Left renal cortex interstitium (tissue), 4 donors: ENCODE measurements at places on chromosomes 1 and 21. TPM values are rescaled to one million over a fixed set of nuclear protein-coding genes. Genes with fewer than 3 reads are reported as not detected.

The LCE1D gene
- not detected for polyA plus RNA-seq

The RGS8 gene
- not detected for polyA plus RNA-seq

The RHOU gene
- polyA plus RNA-seq = 13.2 TPM

The CFAP107 gene
- polyA plus RNA-seq = 0.85 TPM

The ZBTB37 gene
- polyA plus RNA-seq = 6.1 TPM

The C8A gene
- 0.59 TPM for polyA plus RNA-seq

The HAO2 gene
- polyA plus RNA-seq = 87.1 TPM

The TRIM17 gene
- polyA plus RNA-seq = 14.0 TPM

The NUCKS1 gene
- 432 TPM for polyA plus RNA-seq

The SLFNL1 gene
- 1.2 TPM for polyA plus RNA-seq

The KRTAP27-1 gene
- not detected for polyA plus RNA-seq

DNA sequence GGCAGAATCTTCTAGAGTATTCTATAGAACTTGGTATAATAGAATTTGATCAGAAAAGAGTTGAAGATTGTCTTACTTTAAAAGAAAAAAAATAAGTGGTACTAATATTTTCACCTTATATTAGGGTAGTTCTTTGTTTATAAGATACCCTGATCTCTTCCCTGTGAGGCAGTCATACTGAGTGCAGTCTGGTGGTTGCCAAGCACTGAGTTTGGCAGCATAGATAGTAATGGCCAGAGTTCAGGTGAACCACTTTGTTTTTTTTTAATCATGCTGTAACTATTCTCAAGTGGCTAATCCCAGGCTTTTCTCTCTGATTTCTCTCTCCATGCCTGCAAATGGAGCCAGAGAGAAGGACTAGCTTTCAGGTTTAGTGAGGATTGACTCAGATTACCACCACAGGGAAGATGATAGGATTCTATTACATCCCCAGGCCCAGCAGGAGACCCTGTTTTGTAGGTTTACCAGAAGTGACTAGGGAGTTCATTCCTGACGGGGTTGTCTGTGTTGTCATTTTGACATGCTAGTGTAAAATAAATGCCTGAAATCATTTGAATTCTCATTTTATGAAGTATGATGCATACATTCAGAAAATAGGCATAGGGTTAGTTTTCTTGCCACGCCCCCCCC lies 16.7 kb downstream of the KDM1A start:
- no peak for DNase-seq

- DNase-seq = no peak
Observed at GRCh38 chr1:53328541-53329499, 950 bp upstream of the LRP8 start.

GRCh38 chr1:66436378-66437135 lies 97.4 kb upstream of the SGIP1 start:
- no peak for DNase-seq

GRCh38 chr21:20882462-20883407 lies 115.5 kb upstream of the NCAM2 start:
- DNase-seq = peak; percentile 28

DNA sequence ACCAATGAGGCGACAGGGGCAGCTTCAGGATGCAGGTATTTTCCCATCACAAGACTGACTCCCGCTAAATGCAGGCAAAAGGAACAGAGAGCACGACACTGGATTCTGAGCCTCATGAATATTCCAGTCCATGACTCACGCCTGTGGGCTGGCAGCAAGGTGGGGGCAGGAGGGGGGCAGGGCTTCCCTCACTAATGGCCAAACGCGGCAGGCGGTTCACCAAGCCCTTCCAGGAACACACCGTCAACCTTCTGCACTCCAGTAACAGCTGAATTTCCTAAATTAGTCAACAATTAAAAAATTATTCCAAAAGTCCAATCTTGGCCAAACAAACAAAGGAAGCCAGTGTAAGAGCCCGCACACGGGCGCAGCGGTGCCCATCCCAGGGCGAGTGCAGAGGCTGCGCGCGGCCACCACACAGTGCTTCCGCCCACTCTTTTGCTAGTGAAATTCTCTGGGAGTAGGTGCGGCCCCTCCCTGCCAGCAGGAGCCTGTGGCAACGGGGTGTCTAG lies 12.5 kb upstream of the GPR153 start:
- no peak for DNase-seq

- DNase-seq = no peak
Observed at GRCh38 chr1:8545078-8545477, 227.2 kb downstream of the SLC45A1 start.

DNA sequence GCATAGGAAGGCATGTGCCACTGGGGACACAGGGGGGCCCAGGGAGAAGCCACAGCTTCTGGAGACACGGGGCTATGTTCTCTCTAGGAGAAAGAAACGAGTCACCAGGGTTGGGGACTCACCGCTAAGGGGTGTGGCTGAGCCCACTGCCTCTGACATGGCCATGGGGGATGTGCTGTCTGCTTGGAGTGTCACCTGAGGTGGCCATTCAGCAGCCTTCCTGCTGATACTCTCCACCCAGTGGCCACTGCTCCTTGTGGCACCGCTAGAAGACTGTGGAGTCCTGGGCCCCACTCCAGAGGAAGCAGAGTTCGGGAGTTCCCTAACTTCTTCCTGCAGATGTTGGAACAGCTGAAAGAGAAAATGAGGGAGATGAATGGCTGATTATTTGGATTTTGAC lies 91.2 kb upstream of the SLC45A1 start:
- DNase-seq = no peak

GRCh38 chr1:5728663-5729355 lies 263.4 kb downstream of the NPHP4 start:
- DNase-seq = no peak

DNA sequence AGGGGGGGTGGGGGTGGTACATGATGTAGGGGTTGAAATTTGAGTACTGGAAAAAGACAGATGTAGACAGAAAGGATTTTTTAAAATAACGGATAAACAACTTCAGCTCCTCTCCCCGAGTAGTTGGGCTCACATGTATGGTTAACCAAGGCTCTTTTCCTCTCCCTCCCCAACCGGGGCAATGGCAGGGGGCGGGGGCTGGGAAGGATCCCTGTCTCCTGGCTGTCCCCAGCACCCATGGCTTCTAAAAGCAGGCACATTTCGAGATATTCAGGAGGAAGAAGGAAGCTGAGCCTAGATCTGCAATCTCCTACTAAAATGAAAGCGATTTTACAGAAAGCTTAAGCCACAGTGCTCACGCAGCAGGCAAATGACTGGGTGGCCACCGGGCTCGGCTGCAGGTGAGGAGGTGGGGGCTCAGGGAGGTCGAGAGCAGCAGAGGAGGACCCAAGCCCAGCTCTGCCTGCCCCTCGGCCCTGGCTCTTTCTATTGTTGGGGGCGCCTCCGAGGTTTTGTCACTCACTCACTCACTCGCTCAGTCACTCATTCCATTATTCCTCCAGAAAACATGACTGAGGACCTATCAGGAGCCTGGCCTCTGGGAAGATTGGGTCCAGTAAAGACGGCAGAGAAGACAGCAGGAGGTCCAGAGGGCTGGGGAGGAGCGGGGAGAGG lies 573.3 kb downstream of the PTPRU start:
- DNase-seq = no peak

DNA sequence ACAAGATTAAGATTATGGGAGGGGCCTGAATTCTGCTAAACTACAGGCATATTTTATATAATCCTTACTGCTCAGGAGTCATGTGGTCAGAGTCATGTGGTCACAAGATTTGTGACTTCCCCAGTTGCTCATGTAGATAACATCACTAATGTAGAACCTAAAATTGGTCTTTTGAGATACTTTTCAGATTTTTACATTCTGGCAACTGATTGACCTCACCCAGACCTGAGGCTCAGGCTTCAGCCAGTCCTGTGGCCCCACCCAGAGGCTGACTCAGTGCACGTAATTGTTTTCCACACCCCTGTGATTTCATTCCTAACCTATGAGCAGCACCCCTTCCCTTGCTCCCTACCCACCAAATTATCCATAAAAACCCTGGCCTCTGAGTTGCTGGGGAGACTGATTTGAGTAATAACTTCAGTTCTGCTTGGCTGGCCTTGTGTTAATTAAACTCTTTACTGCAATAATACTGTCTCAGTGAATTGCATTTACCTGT lies 41.7 kb upstream of the ZNF326 start:
- DNase-seq = no peak

- no peak for DNase-seq
Observed at GRCh38 chr1:184793967-184794366, 39.3 kb upstream of the EDEM3 start.

GRCh38 chr1:225425201-225425786 lies 2.5 kb downstream of the LBR start:
- no peak for DNase-seq

GRCh38 chr1:225835856-225836255 lies 25.9 kb downstream of the EPHX1 start:
- DNase-seq = no peak

- no peak for DNase-seq
Observed at GRCh38 chr21:44535963-44536362, 4.0 kb downstream of the KRTAP10-1 start.

DNA sequence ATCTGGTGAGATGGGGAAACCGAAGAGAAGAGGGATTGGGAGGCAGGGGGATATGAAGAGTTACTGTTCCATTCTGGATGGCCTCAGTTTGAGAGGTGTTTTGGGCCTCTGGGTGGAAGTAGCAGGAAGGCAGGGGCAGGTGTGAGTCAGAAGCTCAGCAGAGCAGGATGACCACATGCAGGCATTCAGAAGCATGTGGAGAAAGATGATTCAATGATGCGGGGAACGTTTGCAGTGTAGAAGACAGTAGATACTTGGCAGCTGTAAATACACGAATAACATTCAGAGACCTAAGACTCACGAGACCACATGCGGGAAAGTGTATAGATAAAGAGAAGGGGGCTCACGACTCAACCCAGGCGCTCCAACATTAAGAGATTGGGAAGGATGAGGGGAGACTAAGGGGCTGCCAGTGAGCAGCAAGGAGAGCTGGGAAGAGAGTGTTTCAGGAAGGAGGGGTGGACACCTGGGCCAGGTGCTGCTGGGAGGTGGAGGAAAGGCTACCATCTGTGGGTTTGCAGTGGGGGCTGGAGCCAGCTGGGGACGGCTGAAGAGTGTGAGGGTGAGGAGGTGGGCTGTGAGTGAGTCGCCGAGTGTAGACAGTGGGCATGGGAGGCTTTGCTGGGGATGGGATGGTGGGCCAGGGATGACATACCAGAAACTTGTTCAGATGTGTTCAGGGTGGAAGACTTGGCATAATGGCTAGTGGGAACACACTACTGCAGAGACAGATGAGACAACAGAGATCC lies 5.8 kb upstream of the EPS8L3 start:
- no peak for DNase-seq

GRCh38 chr1:25647106-25647505 lies 30.5 kb downstream of the MAN1C1 start:
- DNase-seq = no peak

DNA sequence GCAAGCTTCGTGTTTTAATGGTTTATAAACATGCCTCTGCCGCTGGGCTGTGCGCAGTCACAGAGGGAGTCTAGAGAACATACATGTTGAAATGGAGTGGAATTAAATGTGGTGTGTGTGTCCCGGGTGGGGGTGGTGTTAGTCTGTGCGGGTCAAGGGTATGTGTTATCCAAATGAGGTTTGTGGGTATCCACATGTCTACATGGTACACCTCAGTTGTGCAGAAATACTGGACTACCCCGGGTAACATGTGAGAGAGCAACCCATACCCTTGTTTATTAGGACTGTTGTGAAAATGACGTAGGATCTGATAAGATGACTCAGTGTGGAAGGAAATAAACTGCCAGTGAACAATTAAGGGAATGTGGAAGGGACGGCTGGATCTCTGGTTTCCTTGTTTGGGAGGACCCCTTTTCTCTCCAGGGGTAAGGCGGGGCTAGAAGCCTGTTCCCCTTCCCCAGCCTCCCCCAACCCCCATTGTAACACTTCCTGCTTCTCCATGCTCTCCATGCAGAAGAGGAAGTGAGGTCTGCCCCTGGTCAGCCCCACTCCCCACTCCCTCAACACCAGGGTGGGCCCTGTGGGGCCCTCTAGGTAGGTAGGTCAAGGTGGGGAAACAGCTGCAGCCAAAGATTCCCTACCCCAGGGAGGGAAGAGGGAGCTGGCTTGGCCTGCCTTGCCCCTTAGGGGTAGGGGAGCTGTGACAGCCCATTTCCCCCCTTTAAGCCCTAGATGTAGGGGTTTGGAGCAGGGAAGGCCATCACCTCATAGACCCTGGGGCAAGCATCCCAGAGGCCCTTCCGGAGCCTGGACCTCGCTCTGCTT lies 690 bp downstream of the EPS8L3 start:
- DNase-seq = no peak

DNA sequence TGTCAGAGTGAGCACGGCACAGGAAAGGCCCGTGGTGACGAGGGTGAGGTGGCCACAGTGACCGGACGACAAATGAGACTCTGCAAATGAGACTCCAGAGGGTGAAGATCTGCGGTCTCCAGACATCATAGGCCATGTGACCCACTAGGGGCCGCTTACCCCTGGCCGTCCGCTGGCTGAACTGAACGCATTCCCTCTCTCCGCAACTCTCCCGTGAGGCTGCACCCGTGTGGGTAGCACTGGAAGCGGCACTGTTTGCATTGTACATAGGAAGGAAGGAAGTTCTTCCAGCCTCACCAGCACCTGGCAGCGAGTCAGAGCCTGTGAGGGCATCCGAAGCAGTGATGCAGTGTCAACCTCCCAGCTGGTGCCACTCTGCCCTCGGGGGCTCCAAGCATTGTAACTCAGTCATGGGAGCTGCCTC lies 23.6 kb upstream of the SPSB1 start:
- no peak for DNase-seq
